CD4-positive, alpha-beta T cell treated with Interleukin-6 at 100 ng/mL for 8 hours (primary cell): ENCODE measurements at places on chromosomes 12 and 14.

DNA sequence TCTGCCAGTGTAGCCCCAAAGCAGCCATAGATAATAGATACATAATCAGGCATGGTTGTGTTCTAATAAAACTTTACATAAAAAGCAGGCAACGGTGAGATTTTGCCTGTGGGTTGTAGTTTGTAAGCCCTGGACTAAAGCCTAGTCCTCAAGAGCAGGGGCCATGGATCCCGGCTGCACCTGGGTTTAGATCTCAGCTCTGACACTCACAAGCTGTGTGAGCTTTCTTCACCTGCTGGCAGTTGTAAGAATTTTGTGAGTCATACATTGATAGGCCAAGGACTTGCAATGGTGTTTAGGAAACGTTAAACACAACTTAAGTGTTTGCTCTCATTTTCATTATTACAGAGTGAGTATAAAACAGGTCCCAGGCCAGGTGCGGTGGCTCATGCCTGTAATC is 395.8 kb upstream of the TBX3 start:
- no peak for DNase-seq

GRCh38 chr14:39303115-39303514 is 69.4 kb downstream of the MIA2 start:
- DNase-seq, result no peak

DNA sequence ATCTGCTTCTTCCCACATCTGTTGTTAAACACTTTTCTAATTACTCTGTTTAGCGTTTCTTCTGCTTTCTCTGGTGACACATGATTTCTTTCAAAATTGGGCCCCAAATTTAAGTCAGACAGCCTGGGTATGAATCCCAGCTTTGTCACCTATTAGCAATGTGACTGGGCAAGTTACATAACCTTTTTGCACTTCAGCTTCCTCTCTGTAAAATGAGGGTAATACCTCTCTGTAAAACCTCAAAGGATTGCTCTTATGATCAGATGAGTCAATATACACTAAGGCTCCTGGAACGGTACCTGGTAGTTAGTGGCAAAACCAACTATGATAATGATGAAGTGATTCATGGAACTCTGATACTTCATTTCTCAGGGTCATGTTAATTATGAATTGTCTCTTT is 33.0 kb downstream of the E2F7 start:
- no peak for DNase-seq

GRCh38 chr14:33484264-33484663 is 466.6 kb downstream of the EGLN3 start:
- no peak for DNase-seq

GRCh38 chr12:106188256-106188655 is 49.5 kb upstream of the NUAK1 start:
- DNase-seq, result no peak

- DNase-seq, result no peak
These were observed 37.6 kb downstream of the SYNE3 start for GRCh38 chr14:95478818-95479217.

GRCh38 chr12:62879691-62880090 is 55.3 kb downstream of the PPM1H start:
- no peak for DNase-seq

DNA sequence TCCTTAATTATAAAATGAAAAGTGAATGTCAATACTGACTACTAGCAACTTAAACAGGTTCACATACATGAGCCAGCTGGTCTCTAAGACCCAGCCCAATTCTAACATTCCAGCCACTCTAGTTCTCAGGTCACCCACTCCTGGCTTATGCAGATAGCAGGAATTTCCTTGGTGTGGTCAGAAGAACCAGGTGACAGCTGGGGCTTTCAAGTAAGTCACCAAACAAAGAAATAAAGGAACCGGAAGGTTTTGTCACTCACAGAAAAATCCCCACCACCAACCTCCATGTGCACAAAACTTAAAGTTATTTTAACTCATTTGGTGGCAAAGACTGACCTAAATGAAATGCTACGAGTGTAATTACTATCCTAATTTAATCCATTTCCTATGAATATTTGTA is 129.6 kb upstream of the CDKN3 start:
- no peak for DNase-seq

DNA sequence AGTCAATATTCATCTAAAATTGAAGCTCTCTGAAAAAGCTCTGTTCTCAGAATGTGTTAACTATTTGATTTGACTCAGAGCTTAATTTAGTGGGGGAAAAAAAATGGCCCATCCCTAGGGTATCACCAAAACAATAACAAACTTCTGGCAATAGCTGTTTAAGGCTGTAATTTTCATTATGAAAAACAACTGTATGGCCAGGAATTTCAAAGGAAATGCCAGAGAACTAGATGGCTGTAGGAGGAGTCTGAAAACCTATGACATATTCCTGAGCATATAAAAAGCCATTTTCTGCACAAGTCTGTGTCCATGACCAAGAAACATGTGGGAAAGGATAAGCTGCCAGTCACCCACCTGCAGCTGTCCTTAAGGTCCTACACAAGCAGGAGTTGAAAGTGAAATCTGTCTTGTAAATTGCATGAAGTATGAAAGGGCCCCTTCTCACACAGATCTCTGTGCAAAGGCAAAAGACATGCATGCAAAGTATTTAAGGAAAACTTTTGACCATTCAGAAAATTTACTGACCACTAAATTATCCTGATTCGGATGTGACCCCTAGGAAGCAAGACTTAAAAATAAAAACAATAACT is 299.1 kb downstream of the BTG1 start:
- DNase-seq, result no peak

DNA sequence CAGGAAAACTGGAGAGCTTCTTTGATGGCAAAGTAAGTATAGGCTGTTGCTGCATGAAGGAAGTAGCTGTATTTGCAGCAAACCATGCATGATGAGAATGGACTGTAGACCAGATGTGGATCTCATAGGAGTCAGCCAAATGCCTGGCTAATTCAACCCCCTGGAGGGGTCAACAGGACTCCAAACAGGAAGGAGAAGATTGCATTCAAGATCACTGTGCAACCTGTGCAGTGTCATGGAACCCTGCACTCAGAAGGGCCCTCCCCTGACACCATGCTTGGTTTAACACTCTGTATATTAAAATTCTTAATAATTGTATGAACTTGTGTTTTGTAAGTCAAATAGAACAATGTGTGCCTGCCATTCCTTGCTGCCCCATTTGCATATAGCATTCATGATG is 225.1 kb upstream of the FSCB start:
- no peak for DNase-seq

DNA sequence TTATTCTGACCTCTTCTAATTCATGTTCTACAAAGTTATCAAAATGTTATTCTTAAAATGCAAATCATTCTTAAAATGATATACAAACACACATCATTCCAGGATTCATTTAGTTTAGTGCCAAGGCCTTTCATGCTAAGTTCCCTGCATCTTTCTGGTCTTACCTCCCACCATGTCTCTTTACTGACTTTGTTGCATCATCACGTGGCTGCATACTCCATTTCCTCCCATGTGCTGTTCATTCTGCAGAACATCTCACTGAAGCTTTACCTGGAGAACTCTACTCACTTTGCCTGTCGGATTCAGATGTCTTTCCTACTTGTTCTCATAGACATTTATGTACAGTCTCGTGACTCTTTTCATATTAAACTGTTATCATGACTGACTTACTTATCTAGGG is 278.1 kb downstream of the RAD51B start:
- DNase-seq, result no peak

GRCh38 chr12:111435661-111436201 is 30.0 kb downstream of the SH2B3 start:
- DNase-seq, result no peak

- DNase-seq, result no peak
These were observed 178.3 kb upstream of the PLEKHA5 start for GRCh38 chr12:18951218-18951617.

GRCh38 chr14:53783256-53783655 is 173.4 kb downstream of the BMP4 start:
- DNase-seq, result no peak

DNA sequence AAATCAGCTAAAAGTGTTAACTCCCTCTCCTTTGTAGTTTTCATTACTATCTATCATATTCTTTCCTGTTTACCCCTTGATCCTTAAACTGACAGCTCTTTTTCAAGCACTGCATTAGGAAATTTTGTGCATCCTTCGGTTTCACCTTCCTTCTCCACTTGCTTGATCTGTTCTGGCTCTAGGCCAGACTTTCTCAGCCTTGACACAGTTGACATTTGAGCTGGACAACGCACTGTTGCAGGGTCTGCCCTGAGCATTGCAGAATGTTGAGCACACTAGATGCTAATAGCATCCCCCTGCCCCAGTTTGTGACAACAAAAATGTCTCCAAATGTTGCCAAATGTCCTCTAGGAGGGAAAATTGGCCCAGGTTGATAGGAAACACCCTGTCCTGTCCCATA is 75.4 kb upstream of the KCNJ8 start:
- DNase-seq, result no peak

- DNase-seq, result peak; percentile 83
These were observed 1.0 kb downstream of the ELK3 start for GRCh38 chr12:96194971-96195844.

GRCh38 chr14:70171726-70172125 is 17.0 kb downstream of the SLC8A3 start:
- no peak for DNase-seq

GRCh38 chr12:90841336-90841735 is 113.6 kb downstream of the CCER1 start:
- DNase-seq, result no peak

GRCh38 chr12:24697295-24697694 is 251.6 kb downstream of the BCAT1 start:
- no peak for DNase-seq

- DNase-seq, result no peak
These were observed 50.2 kb downstream of the WDR20 start for GRCh38 chr14:102189874-102190273.

- no peak for DNase-seq
These were observed 11.0 kb upstream of the MLXIP start for GRCh38 chr12:122067548-122067947.

DNA sequence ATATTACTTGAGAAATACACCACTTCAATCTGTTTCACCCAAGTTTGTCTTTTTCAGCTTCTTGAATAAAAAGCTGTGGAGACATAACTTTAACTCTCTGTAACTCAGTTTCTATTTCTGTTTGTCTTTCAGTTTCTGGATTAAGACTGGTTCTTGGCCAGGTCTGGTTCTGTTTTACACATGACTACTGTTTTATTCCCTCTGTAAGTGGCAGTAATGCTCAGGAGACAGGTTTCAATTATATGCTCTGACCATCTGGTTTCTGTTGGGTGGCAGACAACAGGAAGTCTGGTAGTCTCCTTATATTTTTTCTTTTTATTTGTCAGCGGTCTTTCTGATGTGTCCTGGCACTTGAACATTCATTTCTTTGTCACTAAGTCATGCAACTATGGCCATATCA is 102.9 kb downstream of the RPS29 start:
- DNase-seq, result no peak

- no peak for DNase-seq
These were observed 117.9 kb upstream of the MED13L start for GRCh38 chr12:116395396-116395795.

- DNase-seq, result no peak
These were observed 50.7 kb upstream of the WSCD2 start for GRCh38 chr12:108078428-108078827.

DNA sequence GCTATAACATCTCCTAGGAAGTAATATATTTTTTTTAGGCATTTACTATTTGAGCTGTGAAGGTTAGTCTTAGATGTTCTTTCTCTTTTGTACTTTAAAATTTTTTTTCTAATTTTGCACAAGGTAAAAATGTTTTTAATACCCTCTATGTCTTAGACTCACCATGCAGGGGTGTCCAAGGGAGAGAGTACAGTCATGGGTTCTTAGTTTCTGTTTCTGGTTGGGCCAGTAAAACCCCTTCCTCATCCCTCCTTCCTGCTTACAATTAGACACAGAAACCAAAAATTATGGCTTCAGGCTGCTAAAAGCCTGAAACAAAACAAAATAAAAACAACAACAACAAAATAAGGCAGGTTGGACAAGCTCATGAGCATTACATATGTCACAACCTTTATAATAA is 193.0 kb downstream of the SYT1 start:
- no peak for DNase-seq

- peak; percentile 63 for DNase-seq
These were observed 687 bp upstream of the RPS29 start for GRCh38 chr14:49586673-49587460.

DNA sequence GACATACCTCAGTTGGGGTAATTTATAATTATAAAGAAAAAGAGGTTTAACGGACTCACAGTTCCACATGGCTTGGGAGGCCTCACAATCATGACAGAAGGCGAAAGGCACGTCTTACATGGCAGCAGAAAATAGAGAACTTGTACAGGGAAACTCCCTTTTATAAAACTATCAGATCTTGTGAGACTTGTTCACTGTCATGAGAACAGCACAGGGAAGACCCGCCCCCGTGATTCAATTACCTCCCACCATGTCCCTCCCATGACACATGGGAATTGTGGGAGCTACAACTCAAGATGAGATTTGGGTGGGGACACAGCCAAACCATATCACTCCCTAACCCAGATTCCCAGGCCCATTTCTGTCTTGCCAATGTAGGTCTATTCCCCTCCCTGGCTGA is 22.1 kb downstream of the MYO1H start:
- DNase-seq, result no peak

DNA sequence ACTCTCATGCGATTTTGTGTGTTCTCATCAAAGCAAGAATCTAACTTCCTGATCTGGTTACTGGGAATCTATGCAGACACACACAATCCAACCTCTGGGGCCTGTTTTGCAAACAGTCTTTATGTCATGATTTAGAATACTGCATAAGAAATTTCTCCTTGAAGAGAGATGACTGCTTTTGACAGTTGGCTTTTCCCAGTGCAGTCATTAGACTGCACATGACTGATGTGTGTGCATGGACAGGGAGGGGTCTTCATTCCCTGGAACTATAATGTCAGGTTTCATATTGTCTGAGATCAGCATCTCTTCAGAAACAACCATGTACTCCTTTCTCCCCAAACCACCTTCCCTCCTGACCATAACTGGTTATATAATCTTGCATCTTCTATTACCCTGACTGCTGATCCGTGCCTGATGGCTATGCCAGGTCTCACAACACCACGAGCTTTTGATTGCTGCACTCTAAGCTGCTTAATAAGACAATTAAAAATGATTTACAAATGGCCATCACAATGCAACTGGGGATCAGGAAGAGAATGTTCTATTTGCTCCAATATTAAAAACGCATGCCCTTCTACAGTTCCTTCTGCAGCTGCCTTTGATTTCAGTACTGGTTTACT is 995.4 kb downstream of the NRXN3 start:
- no peak for DNase-seq

- no peak for DNase-seq
These were observed 25.9 kb upstream of the EDDM3A start for GRCh38 chr14:20719777-20720176.

- DNase-seq, result no peak
These were observed 27.5 kb upstream of the DENND5B start for GRCh38 chr12:31618228-31619025.

DNA sequence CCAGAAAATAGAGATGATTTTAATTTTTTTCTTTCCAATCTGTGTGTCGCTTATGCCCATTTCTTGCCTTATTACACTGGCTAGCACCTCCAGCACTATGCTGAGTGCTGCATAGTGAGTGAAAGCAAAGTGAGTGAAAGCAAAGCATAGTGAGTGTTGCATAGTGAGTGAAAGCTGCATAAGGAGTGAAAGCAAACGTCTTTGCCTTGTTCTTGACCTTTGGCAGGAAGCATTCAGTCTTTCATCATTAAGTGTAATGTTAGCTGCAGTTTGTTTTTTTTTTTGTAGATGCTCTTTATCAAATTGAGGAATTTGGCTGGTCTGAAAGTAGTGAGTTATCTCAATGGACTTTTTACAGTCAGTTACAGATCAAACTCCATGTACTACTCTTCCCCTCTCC is 6.9 kb upstream of the CORO1C start:
- no peak for DNase-seq

GRCh38 chr12:16962889-16963288 is 356.9 kb upstream of the LMO3 start:
- DNase-seq, result no peak
